ENCODE measurements at places on chromosomes 7 and 10.

GRCh38 chr7:16647435-16647960, 1.5 kb downstream of the BZW2 start:
- no peak for DNase-seq

DNA sequence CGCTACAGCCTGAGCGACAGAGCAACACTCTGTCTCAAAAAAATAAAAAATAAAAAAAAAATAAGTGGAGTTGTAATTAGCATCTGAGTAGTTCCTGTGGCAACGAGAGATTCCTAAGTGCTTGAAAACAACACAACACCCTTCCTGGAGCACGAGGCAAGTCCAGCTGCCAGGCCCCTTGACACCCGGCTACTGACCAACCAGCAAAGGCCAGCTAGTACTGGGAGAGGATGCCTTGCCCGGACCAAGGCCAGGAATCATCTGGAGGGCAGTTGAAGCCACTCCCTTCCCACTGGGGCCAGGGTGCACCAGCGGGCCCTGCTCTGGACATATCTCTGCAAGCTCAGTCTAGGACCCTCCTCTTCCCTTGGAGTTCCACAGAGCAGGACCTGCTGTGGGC, 536 bp downstream of the C10orf105 start:
- peak; percentile 2 for DNase-seq

- DNase-seq, result no peak
Observed at GRCh38 chr7:41747961-41748360, 45.1 kb upstream of the INHBA start.

- no peak for DNase-seq
Observed at GRCh38 chr10:17547060-17547459, 70.1 kb downstream of the HACD1 start.

DNA sequence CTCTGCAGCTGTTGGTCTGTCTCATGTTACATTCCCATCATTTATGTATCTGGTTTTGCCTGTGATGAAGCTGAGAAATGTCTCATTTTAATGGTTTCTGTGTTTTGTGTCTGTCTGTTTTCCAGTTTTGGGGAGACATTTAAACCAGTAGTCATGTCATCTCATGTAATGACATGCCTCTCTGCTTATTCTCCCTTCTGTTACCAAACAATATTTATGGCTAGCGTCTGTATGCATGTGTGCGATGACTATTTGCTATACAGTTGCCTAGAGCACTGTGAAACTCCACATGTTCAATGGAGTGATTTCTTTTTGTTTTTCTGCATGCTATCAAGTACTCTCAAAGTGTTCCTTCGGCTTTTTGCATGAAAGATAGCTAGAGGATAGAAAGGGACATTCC, 132.0 kb downstream of the ST7 start:
- no peak for DNase-seq

DNA sequence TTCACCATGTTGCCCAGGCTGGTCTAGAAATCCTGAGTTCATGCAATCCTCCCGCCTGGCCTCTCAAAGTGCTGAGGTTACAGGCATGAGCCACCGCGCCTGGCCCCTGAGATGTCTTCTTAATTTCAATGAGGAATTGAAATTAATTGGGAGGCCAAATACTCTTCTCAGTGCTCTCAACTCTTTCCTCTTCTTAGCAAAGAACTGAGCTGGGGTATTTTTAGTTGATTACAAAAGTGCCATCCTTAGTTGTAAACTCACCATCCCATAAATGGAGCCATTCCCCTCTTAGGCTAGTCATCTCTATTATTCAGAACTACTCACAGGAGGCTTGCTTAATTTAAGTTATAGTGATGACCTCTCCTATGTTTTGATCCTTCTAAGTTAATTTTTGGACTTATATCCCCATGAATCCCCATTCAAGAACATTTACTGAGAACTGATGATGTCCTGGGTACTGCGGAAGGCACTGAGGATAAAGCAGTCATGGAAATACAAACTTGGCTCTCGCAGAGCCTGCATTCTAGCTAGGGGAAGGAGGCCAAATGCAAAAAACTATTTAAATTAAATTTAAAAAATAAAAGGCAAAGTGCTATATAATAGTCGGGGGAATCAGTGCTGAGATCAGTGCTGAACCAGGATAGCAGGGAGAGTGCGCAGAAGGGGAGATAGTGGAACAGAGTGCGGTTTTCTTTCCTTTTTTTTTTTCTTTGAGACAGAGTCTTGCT, 145.3 kb downstream of the SFMBT2 start:
- no peak for DNase-seq

DNA sequence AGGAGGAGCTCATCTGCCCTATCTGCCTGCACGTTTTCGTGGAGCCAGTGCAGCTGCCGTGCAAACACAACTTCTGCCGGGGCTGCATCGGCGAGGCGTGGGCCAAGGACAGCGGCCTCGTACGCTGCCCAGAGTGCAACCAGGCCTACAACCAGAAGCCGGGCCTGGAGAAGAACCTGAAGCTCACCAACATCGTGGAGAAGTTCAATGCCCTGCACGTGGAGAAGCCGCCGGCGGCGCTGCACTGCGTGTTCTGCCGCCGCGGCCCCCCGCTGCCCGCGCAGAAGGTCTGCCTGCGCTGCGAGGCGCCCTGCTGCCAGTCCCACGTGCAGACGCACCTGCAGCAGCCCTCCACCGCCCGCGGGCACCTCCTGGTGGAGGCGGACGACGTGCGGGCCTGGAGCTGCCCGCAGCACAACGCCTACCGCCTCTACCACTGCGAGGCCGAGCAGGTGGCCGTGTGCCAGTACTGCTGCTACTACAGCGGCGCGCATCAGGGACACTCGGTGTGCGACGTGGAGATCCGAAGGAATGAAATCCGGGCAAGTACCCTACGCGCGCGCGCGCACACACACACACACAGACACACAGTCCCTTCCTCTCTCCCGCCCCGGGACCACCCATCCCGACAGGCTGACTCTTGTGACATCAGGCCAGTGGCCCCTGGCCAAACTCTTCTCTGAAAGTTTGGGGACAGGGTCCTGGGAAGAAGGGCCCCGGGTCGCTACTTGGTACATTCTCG, 538 bp downstream of the TRIM8 start:
- peak; percentile 80 for DNase-seq

GRCh38 chr7:107563081-107563774, 492 bp downstream of the COG5 start:
- no peak for DNase-seq

GRCh38 chr7:116426428-116427156, 72.9 kb upstream of the CAV2 start:
- DNase-seq, result peak; percentile 88

DNA sequence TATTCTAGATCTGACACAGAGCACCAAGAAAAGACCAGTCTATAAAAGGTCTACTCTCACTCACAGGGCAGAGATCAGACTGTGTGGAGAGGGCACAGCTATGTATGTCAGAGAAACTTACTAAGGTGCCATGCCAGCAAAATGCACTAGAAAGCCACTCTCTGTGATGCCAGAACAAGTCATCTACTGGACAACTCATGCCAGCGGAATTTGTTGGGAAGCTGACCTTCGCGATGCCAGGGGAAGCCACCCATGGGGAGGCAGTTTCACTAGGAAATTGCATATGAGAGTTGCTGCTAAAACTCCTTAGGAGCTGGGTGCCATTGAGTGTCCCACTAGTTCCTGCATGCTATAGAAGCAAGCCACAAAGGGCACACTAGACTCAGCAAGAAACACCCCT, 58.5 kb downstream of the MICU1 start:
- peak; percentile 10 for DNase-seq

GRCh38 chr10:60237977-60238758, 151.5 kb downstream of the ANK3 start:
- peak; percentile 18 for DNase-seq

- no peak for DNase-seq
Observed at GRCh38 chr7:44530990-44531389, 10.1 kb downstream of the NPC1L1 start.

GRCh38 chr10:69696073-69696731, 66.2 kb downstream of the FAM241B start:
- peak; percentile 91 for DNase-seq

DNA sequence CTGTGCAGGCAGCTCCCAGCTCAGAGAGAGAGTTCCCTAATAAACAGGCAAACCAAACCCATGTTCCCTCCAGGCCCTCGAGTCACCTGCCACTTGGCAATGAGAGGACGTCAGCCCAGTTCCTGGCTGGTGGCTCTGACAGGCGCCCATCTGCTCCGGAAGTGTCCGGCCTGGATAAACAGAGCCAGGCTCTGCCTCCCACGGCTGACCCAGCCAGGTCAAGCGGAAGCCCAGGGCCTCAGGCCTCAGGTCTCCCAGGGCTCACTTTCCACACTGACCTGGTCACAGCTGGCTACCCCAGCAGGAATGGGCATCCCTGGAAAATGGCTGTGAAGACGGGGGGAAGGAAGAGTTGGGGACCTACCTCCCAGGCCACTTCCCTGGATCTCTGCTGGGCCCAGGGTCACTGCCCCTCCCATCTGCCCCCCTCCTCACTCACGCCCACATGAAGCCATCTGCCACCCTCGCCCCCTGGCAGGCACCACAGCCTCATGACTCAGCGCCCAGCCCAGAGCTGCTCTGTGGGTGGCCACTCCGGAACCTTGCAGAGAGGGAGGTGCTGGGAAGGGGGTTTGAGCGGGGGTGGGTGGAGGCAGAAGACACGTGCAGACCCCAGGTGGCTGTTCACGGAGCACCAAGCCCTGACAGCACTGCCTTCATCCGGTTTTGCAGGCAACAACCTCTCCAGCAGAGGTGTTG, 37.4 kb upstream of the DUSP5 start:
- no peak for DNase-seq

- no peak for DNase-seq
Observed at GRCh38 chr10:76396134-76396533, 964.7 kb downstream of the LRMDA start.

DNA sequence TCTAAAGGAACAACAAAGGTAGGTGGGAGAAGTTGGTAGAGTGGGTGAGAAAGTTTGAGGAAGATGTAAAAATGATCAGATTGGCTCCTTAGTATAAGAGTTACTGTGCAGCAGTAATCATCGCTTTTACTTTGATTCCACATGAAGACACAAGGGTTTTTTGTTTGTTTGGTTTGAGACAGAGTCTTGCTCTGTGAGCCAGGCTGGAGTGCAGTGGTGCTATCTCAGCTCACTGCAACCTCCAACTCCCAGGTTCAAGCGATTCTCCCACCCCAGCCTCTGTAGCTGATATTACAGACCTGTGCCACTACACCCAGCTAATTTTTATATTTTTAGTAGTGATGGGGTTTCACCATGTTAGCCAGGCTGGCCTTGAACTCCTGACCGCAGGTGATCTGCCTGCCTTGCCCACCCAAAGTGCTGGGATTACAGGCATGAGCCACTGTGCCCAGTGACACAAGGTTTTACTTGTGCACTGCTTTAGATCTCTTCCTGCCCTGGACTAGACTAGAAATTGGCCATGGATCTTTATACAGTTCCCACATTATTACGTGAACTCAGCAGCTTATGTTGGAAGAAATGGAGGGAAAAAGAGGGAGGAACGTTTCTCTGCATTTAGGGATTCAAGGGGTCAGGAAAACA, 10.7 kb downstream of the LUC7L2 start:
- DNase-seq, result no peak

GRCh38 chr7:127726476-127726875, 74.5 kb downstream of the SND1 start:
- no peak for DNase-seq

DNA sequence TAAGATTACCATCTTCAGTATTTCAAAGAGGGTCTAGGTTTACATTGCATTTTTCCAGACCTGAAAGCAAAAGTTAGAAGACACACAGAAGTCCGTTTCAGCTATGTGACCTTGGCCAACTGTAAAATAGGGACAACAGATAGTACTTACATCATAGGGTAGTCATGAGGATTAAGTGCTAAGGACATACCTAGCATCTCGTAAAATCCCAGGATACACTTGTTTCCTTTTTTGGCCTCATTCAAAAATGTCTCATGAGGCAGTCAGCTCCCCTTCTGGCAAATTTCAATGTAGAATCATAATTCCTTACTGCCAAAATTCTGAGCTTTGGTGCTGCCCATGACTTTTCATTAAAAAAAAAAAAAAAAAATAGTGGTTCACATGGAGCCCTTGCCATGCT, 6.4 kb upstream of the DUSP5 start:
- DNase-seq, result no peak

DNA sequence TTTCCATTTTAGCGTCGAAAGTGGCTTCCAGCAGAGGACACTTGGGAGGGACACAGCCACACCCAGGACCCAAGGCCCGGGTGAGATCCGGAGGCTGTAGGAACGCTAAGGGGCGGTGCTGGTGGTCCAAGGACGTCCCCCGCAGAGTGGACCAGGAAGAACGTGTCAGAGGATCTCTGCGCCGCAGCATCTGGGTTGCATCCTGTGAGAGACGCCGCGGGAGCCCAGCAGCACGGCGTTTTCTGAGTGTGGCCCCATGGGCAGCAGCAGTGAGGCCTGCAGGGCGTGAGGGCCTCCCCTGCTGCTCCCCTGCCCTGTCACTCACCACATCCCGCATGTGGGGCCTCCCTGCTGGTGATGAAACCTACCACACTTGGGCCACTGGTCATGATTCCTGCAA, 40.5 kb upstream of the BNIP3 start:
- DNase-seq, result no peak

GRCh38 chr10:44967616-44968015, 8.0 kb downstream of the RASSF4 start:
- DNase-seq, result no peak

DNA sequence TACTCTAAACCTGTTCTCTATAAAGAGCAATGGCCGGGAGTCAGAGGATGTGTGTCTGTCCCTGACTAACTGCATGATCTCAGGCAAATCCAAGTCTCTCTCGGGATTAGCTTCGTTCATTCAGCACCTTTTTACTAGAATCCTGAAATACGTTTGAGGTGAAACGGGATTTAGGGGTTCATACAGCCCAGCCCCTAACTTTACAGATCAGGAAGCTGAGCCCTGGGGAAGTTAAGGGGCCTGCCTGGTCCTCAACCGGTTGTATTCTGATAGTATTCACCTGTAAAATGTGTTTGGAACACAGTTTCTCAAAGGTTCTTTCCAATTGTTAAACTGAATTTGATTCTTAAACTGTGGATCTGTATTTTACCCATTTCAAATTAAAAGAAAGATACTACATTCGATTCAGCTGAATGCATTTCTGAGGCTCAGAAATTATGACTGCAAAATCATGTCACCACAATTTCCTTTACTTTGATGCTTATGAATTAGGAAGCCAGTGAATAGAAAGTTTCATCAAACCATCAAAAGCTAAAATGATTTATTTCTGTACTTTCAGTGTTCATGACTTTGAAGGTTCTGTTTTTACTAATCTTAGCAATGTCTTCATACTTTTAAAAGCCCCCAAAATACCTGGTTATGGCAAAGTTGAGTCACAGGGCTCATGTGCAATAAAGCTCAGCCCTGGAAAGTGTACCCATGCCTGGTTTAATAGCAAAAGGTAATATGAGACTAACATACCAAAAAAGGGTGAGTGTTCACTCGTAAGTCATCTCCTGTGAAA, 28.9 kb upstream of the EZH2 start:
- no peak for DNase-seq

GRCh38 chr7:106317971-106318370, 33.2 kb upstream of the NAMPT start:
- DNase-seq, result no peak

DNA sequence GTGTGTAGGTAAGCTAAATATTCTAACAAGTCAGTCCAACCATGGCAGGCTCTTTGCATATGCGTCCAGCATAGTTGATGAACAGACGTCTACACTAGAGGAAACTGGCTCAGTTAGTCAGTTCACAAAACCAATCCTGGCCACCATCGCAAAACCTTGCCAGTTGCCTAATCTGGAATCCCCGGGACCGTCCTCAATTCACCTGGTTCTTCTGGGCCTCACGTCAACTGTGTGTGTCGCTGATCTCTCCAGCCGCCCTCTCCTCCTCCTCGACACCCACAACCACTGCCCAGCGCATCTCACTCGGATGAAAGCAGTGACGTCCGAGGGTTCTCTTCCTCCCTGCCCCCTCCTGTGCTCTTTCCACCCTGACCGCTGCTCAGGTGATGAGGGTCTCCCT, 217.8 kb upstream of the SH2B2 start:
- DNase-seq, result no peak
